ENCODE measurements at places on chromosomes 5 and 9.
A peak's percentile ranks its signal among the peaks of the same experiment; 100 is the strongest.

GRCh38 chr9:115596746-115597080, 478.8 kb upstream of the TNC start:
- no peak for DNase-seq

DNA sequence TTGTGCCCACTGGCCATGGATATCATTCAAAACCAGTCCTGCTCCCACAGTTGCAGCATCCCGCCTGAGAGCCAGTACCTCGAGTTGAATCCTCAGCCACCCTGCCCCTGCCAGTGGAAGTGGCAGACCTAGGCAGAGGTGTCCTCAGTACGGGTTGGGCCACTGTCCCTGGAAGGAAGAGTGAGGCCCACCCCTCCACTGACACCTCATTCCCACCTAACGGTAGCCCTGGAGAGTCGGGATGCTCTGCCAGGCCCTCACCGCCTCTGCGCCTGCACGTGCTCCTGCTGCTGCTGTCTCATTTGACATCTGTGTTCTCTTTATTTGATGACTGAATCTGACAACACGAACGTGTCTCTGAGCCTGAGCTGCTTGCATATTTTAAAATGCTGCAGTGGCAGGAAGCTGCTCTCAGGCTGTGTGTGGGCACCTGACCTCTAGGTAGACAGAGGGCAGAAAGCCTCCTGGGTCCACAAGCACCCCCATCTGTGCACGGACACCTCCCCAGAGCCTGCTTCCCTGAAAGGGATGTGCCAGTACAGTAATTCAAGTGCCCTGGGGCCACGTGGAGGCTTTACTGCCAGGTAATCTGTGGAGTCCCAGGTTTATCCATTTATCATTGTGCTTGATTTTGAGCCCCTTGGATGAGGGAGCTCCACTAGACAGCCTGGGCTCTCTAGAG, 194.7 kb downstream of the CACNA1B start:
- DNase-seq = no peak

DNA sequence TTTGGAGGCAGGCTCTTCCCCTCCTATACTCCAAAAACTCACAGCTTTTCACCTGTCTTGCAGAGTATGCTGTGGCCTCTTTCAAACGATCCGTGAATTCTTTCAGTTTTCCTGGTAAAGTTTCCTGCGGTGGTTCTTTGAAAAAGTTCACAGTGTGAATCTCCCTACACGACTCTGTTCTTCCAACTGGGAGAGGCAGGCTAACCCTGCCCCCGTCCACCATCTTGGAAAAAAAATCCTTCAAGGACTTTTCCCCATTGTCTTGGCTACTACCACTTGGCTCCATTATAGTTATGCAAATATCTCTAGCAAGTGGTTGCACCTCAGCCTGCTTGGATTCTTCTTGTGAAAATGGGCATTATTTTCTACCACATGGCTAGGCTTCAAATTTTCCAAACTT, 382.6 kb downstream of the AGTPBP1 start:
- DNase-seq = no peak

GRCh38 chr9:128943832-128944620, 3.4 kb downstream of the DOLK start:
- DNase-seq = no peak

- DNase-seq = no peak
These were observed 111.3 kb upstream of the ABCA1 start for GRCh38 chr9:105039175-105039799.

DNA sequence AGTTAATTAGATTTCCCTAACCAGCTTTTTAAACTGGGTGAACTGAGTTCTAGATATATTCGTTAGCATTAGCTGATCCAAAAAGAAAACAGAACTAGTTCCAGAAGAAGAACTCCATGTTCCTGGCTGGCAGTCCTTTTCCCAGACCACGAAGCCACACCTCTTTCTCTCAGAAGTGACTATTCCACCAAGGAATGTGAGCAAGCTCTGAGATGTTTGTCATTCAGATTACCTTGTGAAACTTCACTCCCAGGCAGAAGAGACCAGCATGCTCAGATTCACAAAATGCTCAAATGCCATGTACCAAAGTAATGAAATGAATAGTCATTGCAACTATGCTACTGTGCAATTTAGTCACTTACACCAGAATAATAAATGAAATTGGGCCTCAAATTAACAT, 4.4 kb upstream of the SSBP2 start:
- DNase-seq = no peak

GRCh38 chr5:176985516-176985915, 21.1 kb downstream of the UIMC1 start:
- DNase-seq = peak; percentile 17

- no peak for DNase-seq
These were observed 17.7 kb downstream of the TXNDC8 start for GRCh38 chr9:110319781-110320492.

DNA sequence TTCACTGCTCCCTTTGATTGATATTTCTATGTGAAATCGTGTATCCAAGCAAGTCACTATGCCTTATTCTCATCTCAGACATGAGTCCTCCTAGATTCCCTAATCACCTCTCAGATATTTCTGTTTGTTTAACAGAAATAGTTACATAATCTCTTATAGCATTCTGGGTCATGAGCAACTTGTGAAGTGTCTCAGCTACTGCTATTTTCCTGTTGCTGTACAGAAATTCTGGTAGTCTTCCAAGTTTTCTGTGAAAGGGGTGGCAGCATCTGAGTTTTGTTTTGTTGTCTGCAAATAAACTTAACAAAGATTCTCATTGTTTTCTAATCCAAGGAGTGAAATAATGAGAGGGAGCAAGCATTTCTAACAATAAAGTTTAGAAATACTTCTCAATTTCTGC, 256.9 kb upstream of the ST8SIA4 start:
- no peak for DNase-seq

- no peak for DNase-seq
These were observed 105.8 kb downstream of the ROR2 start for GRCh38 chr9:91844190-91844589.

DNA sequence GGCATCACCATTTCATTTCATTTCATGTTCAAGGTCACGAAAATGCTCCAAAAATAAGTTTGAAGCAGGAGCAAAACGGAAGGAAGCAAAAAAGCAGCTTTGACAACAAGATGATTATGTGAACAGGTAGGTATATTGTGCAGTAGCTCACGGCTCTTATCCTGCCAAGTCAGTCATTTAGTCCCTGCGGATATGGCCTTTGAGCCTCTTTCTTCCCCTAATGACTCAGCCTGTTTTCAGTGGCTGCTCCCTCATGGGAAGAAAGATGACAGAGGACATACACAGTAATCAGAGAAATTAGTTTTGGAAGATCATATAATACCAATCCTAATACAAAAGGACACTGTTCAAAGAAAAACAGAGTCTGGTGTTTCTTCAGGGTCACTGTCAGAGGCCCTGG, 155.8 kb upstream of the GRAMD2B start:
- DNase-seq = no peak

DNA sequence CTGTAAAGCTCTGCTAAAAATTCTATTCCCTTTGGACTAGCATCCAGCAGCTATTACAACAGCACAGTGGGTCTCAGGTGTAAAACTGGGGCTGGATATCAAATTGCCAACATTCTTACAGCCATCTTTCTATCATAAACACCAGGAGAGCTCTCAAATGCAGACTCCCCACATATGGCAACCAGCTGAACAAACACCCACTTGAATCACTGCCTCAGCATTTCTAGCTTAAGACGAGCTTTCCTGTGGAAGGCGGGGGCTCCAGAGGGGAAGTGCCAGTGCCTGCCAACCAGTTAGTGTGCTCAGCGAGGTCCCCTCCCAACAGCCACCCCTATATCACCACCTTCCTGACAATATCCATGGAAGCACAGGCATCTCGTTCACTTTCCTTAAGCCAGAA, 62.2 kb downstream of the IPPK start:
- no peak for DNase-seq

GRCh38 chr5:149646564-149646963, 65.3 kb downstream of the ARHGEF37 start:
- DNase-seq = peak; percentile 47

DNA sequence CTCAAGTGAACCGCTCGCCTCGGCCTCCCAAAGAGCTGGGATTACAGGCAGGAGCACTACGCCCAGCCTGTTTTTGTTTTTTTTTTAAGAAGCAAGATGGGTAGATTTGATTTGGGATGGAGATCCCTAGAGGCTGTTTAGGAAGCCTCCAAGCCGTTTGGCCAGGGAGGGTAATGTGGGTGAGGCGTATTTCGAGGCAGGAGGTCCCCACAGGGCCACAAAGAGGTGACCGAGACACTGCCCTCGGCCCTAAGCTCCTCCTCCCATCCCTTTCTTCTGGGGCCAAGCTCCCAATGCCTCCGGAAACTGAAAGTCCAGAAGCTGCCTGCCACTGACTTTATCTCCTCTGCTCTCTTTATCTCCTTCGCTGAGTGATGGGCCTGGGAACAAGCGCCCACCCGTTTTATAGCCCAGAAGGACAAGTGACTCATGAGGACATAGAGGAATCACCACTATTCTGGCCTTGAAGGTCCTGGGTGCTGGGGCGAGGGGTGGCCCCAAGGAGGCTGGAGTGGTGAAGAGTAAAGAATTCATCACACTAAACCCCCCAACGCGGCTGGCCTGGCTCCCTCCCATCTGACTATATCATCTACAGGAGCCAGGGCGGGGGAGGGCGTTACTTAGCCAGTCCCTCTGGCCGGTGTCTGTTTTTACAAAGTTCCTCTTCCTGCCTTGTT, 2.0 kb upstream of the RALGDS start:
- DNase-seq = no peak

DNA sequence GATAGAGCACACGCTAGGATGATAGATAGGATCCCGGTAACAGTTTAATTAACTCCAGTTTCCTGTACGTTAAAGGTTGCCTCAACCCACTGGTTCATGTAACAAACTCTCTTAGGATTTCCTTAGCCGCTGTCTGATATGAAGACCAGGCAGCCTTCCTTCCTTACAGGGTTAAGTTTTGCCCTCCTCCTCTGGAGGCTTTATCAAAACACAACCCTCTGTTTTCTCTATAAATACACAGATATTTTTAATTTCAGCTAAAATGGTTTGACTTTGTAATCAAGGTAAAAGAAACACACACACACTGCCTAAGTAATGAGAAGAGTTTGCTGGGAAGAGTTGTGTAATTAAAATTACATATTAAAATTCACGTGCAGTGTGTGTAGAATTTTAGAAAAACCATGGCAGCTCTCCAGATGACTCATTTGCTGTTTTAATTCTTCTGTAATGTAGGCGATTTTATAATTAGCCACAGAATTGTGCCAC, 369.8 kb downstream of the CSNK1G3 start:
- DNase-seq = no peak

GRCh38 chr9:93261281-93261680, 77.3 kb downstream of the WNK2 start:
- DNase-seq = no peak

DNA sequence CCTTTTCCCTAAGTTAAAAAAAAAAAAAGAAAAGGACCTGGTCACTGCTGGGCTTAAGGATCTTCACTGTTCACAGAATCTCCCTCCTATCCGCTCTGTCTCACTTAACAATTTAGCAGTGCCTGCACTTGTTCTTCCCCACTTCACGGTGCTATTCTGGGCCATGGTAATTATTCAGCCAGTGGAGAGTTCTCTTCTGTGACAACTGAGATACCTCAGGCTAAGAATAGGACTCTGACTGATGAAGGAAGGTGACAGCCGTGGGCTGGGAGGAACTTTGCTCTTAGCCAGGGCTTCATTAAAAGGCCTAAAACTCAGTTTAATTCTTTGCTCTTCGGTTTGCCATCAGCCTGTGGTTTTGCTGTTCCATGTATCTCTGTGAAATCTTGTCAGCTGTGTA, 51.9 kb upstream of the ENTREP1 start:
- no peak for DNase-seq

- no peak for DNase-seq
These were observed 72.8 kb downstream of the SLF1 start for GRCh38 chr5:94691291-94691690.

DNA sequence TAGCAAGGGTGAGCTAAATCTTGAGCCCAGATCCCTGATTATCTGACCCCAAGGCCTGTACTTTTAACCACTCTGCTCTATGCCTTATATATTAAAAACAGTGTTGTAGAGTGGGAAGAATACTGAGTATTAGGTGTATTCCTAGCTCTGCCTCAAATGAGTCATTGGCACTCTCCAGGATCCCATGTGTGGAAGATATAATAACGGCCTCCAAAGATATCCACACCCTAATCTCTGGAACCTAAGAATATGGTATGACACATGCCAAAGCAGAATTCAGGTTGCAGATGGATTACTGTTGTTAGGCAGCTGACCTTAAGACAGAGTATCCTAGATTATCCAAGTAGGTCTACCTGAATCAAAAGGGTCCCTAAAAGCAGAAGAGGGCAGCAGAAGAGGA, 110.8 kb downstream of the ADRB2 start:
- DNase-seq = no peak

- DNase-seq = no peak
These were observed 176.5 kb downstream of the CARTPT start for GRCh38 chr5:71895546-71895945.

- no peak for DNase-seq
These were observed 183.1 kb downstream of the NMUR2 start for GRCh38 chr5:152221721-152222629.

GRCh38 chr9:78325846-78326360, 29.0 kb downstream of the PSAT1 start:
- no peak for DNase-seq

- no peak for DNase-seq
These were observed 11.0 kb downstream of the UBAC1 start for GRCh38 chr9:135950135-135950682.

DNA sequence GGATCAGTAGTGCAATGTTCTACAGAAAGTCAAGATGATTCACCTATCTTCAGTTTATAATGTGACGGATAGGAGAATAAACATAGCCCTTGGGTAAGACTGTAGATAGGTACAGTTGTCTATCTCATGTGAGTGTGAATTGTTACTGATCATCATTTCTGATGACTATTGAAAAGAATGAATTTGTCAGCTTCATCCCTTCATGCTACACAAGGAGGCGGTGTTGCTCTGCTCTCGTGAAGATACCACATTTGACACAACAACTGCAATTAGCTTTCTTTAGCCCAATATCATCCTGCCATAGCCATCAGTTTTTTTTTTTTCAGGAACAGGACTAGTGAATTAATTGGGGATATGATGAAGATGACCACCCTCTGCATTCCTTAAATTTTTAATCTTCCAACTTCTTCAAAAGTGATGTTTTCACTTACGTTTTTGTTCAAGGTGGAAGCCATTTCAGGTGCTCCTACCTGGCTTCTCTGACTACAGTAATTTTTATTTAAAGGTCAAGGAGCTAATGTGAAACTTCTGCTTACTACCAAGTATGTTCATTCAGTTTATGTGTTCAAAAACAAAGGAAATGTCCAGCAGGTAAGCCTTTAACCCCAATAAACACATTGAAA, 152.9 kb upstream of the MOCS2 start:
- peak; percentile 8 for DNase-seq

GRCh38 chr9:107044872-107045271, 181.9 kb downstream of the ZNF462 start:
- peak; percentile 17 for DNase-seq

DNA sequence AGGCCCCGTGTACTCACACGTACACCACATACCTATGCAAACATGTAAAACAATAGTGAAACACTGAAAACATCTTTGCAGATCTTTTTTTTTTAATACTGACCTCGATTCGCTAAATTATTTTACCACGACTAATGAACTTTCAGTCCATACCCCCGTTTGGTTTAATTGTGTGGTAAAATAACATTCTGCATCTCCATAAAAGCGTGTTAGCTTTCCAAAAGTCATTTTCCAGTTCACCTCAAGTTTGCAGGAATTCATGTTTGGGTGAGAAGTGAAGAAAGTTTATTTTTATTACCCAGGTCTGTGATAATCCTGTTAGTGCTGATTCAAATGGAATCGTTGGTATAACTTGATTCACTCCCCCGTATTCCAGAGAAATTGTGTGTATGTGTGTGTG, 652 bp downstream of the ARSK start:
- no peak for DNase-seq

- DNase-seq = no peak
These were observed 66.0 kb upstream of the KLF9 start for GRCh38 chr9:70480405-70480980.

GRCh38 chr9:127507751-127508648, 56.7 kb downstream of the LRSAM1 start:
- DNase-seq = no peak
